ENCODE measurements at places on chromosomes 12 and 14.

- no peak for DNase-seq
Measured at GRCh38 chr12:6842075-6842474, 1.4 kb downstream of the GNB3 start.

DNA sequence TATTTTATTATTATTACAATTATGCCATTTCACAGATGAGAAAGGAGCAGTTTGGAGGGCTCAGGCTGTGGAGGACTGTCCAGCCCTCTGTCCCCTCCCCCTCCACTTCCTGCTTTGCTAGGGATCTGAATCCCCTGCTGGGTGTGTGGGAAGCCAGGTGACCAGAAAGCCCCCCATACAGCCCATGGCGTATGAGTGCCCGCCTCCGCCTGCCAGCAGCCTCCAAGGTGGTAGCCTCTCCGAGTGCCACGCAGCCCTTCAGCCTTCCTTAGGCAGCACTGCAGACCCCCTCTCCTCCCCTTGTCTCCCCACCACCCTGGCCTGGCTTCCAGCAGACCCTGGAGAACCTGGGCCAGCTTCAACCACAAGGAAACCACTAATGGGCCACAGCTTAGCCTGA is 12.6 kb downstream of the DTX1 start:
- DNase-seq = no peak

- peak; percentile 82 for DNase-seq
Measured at GRCh38 chr12:26119391-26119989, 5.3 kb downstream of the BHLHE41 start.

GRCh38 chr12:4174417-4174816 is 99.1 kb upstream of the CCND2 start:
- no peak for DNase-seq

DNA sequence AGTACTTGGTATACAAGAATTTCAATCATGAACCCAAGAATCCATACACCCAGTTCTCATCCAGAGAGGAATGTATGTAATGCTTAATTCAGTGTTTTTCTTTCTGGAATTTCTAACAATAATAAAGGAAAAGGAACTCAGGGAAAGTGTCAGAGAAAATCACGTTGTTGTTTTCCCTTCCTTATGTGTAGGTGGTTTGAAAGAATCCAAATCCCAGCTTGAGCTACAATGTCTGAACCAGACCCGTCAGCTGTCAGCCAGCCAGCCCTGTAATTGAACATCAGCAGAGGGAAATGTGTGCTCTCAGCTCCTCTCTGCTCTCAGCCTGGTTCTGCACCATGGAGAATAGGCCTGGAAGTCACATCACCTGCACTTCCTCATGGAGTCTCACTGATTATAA is 126.5 kb downstream of the TMEM30B start:
- DNase-seq = no peak

GRCh38 chr14:97143456-97143855 is 346.3 kb downstream of the VRK1 start:
- no peak for DNase-seq

GRCh38 chr14:104504172-104504735 is 75.3 kb upstream of the C14orf180 start:
- no peak for DNase-seq

DNA sequence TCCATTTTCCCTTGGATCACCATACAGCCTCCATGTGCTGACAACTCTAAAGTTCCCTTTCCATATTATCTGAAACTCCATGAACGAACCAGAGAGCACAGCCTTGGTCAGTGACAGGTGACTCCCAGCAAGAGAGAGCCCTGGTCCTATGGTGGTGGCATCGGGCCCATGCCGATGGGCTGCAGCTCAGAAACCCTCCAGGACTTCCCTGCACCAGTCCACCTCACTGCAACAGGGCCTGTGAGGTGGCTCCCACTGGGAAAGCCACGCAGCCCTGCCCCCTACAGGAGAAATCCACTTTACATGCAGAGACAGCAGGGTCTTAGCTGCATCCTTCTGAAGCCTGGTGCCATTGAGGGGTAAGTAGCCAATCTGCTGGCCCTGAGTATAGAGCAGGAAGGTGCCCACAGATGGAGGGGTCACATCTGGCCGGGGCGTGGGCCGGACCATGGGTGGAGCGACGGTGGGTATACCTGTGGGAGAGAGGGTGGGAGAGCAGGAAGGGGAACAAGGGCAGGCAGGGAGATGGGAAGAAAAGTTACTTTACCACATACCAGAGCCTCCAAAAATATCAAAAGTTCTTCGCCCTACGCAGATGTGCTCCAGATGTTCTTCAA is 24.7 kb downstream of the RTRAF start:
- DNase-seq = peak; percentile 21

GRCh38 chr14:35299708-35300107 is 7.5 kb downstream of the PSMA6 start:
- no peak for DNase-seq

GRCh38 chr14:101595887-101596721 is 34.8 kb downstream of the DIO3 start:
- no peak for DNase-seq

DNA sequence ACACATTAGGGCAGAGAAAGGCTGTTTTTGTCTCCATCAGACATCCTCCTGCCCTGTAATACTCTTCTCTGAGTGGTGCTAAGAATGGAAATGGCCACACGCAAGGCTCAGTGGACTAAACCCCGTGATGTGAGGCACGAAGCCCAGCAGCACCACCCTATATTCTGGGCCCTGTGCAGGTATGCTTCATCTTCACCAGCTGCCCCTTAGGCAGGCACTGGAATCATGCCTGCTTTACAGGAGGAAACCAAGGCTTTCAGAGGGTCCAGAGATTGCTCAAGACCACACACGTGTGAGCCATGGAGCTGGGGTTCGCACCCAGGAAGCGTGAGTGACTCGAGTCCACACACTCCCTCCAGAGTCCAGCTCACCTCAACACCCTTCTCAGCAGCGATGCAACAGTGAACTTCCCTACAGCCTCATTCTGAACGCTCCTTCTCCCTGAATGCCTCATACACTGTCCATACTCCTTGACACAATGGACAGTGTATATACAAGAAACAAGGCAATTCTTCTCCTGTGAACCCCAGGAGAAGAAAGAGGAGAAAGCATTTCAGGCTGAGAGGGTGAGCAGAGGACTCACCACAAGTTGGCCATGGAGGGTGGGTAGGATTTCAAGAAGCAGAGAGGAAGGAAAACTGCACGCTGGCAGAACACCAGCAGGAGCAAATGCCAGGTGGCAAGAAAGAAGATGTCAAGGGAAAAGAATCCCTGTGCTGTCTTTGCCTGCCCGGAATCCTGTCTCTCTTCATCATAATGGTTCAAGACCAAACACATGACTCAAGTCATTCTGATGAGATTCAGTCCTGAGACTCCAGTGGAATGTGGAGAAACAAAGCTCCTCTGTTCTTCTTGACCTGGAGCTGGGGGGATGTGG is 39.1 kb downstream of the NT5DC3 start:
- no peak for DNase-seq

DNA sequence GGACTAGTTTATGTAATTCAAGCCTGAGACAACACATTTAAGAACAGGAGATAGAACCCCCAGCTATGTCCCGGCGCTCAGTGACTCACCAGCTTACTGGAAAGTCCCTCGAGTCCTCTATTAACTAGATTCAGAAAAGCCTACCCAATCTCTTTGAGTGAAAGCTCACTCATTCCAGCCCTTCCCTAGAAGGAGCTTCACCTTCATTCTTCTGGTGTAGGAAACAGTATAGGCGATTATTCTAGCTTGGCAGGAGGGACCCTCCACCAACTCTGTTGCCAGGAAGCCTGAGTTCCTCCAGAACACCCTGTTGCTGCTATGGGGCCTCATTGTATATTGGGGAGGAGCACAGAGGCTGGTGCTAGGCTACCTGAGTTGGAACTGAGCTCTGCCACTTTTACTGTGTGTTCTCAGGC is 57.2 kb upstream of the AEBP2 start:
- DNase-seq = peak; percentile 29

DNA sequence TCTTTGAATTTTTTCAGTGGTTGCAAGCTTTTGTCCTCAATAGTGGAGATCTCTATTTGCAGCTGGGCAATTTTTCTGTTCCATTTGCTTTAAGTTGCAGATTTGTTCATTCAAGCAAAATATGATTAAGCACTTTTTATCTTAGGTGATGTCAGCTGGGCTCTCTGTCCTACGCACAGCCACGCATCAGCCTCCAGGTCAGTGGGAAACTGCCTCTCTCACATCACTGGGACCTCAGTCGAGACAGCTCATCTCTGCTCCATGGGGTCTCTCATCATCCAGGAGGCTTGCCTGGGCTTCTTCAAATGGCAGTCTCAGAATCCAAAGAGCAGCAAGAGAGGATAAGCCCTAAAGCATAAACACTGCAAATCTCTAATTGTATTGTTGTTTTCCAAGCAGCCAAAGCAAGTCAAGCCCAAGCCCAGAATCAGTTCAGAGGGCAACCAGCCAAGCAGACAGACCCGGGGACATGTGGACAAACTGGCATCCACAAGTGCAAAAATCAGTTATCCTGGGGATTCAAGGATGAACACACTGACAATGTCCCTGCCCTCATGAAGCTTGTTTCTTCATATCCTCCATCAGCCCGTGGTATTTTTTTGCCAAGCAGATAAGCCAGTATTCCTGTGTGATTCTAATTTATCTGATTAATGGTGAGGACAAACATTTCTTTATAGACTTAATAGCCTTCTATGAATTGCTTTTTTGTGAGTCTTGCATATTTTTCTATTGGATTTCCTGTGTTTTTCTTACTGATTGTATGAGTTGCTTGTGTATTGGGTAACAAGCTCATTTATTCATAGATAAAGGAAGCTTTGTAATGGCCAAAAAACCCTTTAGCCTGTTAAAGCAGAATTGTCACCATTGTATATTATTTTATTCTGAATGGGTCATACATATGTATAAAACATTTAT is 262.5 kb downstream of the GXYLT1 start:
- no peak for DNase-seq

DNA sequence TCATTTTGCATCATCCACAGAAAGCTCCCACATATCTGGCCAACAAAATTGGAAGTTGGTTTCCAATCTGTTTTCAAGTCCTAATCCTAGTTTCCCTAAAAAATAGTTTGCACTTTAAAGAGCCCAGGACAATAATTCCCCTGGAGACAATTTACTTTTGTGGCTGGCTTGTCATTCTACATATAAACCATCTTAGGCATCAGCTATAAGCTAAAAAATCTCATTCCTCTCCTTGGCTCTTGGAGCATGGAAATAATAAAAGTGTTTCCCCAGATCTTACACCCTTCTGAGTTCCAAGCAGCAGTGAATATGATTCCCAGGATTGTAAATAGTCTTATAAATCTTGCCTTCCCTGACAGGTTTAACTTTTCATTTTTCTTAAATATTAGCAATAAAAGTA is 89.1 kb upstream of the NUDT4 start:
- DNase-seq = no peak

DNA sequence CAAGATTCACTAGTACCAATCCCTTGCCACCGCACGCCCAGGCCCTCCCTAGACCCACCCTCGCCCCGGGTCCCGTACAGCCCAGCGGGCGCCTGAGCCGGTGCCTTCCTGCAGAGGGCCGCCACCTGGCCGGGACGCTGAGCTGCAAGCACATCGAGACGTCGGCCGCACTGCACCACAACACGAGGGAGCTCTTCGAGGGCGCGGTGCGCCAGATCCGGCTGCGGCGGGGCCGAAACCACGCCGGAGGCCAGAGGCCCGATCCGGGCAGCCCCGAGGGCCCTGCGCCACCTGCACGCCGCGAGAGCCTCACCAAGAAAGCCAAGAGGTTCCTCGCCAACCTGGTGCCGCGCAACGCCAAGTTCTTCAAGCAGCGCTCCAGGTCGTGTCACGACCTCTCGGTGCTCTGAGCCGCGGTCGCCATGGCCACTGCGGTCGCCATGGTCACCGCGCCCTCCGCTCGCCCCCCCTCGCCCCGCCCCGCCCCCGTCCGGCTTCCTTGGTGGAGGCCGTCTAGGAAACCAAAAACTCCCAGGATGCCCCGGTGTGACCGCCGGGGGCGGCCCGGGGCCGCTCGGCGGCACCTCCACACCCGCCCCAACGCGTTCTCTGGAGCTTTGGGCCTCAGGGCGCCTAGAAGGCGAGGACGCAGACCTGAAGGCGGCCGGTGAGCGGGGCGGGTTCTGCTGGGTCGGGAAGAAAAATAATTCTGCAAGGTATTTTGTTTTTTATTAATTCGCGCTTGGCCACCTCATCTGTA is 3.7 kb downstream of the REM2 start:
- DNase-seq = peak; percentile 92

DNA sequence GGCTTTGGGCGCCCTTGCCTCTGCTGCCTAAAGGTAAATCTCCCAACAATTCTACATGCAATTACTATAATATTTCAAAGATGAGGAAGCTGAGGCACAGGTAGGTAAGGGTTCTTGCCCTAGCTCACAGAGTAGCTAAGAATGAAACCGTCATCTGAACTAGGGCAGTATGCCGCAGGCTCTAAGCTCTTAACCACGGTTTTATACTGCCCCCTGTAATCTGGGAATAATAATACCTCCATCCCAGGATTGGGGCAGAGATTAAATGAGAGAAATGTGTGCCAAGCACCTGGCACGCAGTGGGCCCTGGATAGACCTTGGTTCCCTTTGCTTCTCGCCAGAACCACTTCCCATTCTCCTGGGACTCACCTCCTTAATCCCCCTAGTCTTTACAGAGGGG is 1.5 kb upstream of the HRK start:
- DNase-seq = peak; percentile 34

DNA sequence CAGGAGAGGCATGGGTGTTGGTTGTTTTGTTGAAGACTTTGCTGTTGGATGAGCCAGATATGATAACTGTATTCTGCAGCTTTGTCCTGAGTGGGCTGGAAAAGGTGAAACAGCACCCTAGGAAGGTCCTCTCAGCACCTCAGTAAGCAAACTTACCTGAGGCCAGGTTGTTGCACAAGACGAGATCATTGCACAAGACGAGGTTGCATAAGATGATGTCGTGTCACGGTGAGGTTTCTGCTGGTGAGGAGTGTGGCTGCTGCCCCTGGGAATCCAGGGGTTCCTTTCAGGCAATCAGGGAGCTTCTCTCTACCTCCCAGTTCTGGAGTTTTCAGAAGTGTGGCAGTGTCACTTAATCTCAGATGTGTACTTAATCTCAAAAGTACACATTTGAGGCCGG is 85.6 kb downstream of the GLT1D1 start:
- no peak for DNase-seq

DNA sequence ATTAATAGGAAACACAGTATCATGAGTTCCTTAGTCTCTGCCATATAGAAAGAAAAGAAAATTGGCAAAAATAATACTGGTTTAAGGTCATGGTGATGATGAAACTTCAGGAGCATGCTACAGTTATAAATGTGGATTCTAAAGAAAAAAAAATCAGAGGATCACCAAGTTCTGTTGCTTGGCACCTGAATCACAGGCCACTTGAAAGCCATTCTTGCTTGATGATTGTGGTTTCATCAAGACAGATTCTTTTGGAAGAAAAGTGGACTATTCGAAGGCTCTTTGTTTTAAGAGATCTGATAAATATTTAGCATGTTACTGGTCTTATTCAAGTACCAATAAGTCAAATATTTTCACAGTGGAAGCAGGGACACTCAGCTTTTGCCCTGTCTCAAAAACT is 148.9 kb downstream of the SAMD4A start:
- no peak for DNase-seq

DNA sequence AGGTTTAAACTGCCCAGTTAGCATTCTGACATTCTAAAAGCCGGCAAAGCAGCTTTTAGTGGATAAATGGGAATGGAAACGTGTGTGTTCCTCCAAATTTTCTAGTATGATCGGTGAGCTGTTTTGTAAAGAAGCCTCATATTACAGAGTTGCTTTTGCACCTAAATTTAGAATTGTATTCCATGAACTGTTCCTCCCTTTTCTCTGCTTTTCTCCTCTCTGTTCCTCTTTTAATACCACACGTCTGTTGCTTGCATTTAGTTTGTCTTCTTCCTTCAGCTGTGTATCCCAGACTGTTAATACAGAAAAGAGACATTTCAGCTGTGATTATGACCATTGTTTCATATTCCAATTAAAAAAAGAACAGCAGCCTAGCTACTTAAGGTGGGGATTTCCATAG is 10.7 kb downstream of the DYRK2 start:
- DNase-seq = no peak

GRCh38 chr14:92412912-92413311 is 89.9 kb downstream of the SLC24A4 start:
- no peak for DNase-seq
